Stimulated activated CD8-positive, alpha-beta memory T cell treated with anti-CD3 and anti-CD28 coated beads, Interleukin-4, amount 100 ng/mL, for 4 hours (primary cell): ENCODE measurements at places on chromosomes 5 and 9.

GRCh38 chr9:71793386-71794105 is 25.2 kb upstream of the CEMIP2 start:
- no peak for DNase-seq

- DNase-seq = no peak
Observed at GRCh38 chr9:4987961-4988421, 2.9 kb downstream of the JAK2 start.

DNA sequence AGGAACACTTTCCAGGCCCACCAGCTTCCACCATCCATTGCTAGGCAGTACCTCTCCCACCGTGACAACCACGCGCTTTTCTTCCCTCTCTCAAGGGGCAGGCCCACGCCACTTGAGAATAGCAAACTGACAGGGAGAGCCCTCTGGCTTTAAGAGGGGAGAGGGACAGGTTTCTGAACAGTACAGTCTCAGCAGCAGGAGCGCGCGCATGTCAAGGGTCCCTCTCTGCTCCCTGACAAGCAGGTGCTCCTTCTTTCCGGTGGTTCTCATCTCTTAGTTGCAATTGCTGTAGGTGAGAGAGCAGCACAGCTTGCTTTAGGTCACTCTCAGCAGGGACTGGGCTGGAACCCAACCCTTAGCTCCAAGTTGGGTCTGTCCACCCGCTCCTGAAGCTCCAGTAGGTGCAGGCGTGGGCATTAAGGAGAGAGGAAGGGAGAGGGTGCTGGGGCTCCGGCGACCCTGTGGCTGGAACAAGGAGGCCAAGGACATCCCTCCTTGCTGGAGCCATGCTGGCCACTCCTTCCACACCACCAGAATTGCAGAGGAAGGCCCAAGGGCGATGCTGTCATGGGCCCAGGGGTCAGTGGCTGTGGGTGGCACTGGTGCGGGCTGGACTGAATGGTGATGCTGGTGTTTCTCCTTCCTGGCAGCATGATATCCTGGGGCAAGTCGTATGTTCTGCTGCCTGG is 9.0 kb upstream of the PHF2 start:
- DNase-seq = no peak

GRCh38 chr5:84085387-84086041 is 299.2 kb downstream of the EDIL3 start:
- DNase-seq = no peak

GRCh38 chr9:25542319-25542718 is 135.9 kb downstream of the TUSC1 start:
- DNase-seq = no peak

DNA sequence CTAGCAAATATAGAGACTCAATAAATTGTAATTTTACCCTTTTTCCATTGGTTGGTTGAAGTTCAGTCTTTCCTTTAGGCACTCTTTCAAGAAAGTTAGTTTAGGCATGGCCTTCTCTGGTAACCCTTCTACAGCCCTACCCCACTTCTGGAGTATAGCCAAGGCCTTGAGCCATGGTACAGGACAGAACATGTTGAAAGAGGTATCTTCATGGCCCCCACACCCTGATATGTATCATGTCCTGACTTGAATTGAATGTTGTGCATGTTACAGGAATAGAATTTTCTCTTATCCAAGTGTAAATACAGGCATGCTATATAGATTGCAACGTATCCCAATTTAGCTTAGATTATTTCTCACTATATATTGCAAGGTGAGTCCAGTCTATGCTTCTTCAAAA is 175.6 kb downstream of the CD180 start:
- no peak for DNase-seq

- no peak for DNase-seq
Observed at GRCh38 chr5:149559706-149560105, 8.5 kb upstream of the CSNK1A1 start.

DNA sequence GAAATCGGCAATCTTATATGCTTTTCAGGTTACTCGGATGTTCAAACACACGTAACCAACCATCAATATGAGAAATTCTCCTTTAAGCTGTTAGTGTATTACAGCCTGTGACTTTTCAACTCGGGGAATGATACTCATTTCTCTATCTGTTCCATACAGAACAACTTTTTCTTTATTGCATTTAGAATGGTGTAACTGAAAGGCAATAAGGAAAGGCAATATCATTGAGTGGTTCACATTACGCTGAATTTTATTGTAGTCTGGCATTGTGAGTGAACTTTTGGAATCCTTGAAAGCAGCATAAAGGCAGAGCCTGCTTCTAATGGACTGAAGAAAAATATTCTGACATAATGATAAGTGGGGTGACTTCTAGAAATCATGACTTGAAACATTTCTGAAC is 54.4 kb upstream of the MEF2C start:
- no peak for DNase-seq

DNA sequence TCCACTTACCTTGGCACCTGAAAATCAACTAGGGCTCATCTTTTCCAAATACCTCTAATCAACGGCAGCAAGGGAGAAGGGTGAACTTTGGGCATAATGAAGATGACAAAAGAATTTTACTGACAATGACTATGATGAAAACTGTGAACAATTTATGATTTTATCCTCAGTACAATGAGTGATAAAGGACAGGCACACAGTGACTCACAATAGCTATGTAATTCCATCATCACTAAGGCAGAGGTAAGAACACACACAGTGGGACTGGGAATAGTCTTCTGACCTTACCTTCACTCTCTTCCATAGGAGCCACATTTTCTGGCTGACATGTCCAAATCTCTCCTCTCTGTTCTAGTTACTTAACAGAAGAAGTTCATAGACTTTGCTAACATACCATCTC is 26.1 kb upstream of the KCNV2 start:
- DNase-seq = no peak

- no peak for DNase-seq
Observed at GRCh38 chr9:70049236-70049635, 5.6 kb downstream of the MAMDC2 start.

- DNase-seq = no peak
Observed at GRCh38 chr5:52300703-52301372, 486.9 kb upstream of the ITGA1 start.

GRCh38 chr5:19903611-19904010 is 84.4 kb downstream of the CDH18 start:
- no peak for DNase-seq

DNA sequence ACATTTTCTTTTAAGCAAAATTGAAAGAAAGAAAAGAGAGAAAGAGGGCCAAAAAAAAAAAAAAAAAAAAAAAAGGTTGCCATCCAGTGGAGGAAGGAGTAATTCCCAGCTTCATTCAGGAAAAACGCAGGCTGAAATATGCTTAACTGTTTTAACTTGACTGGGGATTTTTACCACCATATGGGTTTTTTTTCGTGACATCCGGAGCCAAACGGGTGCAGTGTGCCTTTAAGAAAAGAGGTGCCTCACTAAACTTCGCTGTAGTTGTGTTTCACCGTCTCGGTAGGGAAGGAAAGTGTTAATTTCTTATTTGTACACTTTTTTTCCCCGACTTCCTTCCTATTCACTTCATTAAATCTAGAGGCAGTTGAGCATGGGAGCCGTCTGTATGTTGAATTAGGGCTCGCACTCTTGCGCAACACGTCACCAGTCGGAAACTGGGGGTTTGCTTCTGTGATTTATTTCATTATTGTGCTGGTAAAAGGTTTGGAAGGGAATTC is 143.0 kb downstream of the SMARCA2 start:
- peak; percentile 5 for DNase-seq

- no peak for DNase-seq
Observed at GRCh38 chr9:84173961-84174360, 166.6 kb downstream of the SLC28A3 start.

GRCh38 chr9:36961051-36961450 is 73.0 kb downstream of the PAX5 start:
- DNase-seq = no peak

DNA sequence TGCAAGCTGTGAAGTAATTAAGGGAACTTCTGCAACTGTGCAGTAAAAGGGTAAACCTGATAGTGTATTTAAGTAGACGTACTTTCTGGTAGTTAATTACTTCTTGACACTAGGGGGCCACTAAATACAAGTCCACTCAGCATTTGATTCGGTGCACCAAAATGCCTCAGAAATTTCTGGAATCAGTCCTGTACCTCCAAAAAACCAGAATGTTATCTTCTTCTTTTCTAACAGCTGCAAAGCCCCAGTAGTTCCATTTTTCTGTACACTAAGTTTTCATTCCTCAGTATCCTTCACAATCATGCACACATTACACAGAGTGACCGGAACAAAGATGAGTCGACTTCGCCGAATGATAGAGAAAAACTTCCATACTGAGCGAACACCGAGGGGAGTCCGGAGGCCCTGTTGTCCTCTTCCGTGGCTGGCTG is 484 bp downstream of the GFM2 start:
- DNase-seq = no peak

DNA sequence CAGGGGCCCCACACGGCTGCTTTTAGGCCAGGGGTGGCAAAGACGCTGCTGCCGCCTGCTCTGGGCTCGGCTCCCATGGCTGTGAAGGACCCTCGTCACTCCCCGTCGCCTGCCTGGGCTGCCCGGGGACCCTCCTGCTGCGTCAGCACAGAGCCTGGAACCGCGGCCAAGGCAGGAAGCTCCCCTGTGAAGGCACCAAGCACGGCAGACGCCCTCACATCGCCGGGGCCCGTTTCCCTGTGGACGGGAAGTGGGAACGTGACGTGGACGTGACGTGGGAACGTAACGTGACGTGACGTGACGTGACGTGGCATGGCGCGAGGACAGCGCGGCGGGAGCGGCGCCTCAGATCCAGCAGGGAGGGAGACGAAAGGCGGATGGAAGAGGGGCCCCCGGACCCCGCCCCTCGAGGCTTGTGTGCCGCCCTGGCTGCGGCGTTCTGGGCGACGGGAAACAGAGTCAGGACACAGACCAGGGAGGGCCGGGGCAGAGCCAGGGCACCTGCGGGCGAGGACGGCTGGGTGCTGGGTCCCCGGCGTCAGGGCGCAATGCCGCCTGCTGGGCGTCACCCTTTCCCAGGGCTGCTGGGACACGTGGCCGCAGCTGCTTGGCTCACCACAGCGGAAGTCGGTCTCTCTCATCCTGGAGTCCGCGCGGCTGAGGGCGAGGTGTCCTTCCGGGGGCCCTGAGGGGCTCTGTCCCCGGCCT is 53.1 kb downstream of the MRPL36 start:
- DNase-seq = no peak

DNA sequence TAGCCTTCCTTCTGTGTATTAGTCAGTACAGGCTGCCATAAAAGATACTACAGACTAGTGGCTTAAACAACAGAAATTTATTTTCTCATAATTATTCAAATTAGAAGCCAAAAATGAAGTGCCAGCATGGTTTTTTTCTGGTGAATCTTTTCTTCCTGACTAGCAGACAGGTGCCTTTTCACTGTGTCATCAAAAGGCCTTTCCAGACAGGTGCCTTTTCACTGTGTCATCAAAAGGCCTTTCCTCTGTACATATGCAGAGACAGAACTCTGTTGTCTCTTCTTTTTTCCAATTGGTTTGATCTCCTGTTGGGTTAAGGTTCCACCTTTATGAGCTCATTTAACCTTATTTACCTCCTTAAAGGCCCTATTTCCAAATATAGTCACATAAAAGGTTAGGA is 599.9 kb downstream of the ISL1 start:
- no peak for DNase-seq
